ENCODE measurements at places on chromosomes 5 and 9. TPM values are rescaled to one million over a fixed set of nuclear protein-coding genes. Genes with fewer than 3 reads are reported as not detected.
A peak's percentile ranks its signal among the peaks of the same experiment; 100 is the strongest.

RANBP3L gene
- polyA plus RNA-seq: not detected

PCDHGB6 gene
- not detected for polyA plus RNA-seq

AJM1 gene
- not detected for polyA plus RNA-seq

ST6GALNAC6 gene
- polyA plus RNA-seq: 20.7 TPM

INSL6 gene
- polyA plus RNA-seq: not detected

TYRP1 gene
- not detected for polyA plus RNA-seq

HK3 gene
- 0.32 TPM for polyA plus RNA-seq

ANKRD18A gene
- not detected for polyA plus RNA-seq

CLTA gene
- polyA plus RNA-seq: 59.7 TPM

CYLC2 gene
- polyA plus RNA-seq: not detected

DNA sequence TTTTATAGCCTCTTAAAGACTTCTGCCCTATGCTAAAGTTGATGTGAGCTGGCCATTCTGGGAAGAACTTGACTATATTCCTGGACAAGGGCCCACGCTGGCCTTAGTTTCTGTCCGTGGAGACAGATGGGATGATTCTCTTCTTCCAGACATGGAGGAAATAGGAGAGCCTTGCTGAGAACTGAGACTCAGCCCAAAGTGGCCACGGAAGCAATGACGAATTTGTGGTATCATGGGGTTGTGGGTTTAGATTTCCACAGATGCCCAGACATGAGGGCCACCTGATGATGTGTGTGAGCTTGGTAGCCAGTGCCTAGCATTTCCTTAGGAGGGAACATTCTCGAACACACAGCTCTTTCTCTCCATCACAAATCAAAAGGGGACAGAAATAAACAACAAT, 309.1 kb downstream of the NSG2 start:
- H3K27ac ChIP-seq: no peak overlapping the region
- no peaks in the 10 kb centered on the region for H3K4me1 ChIP-seq
- H3K4me3 ChIP-seq: no peak overlapping the region
- no peaks in the 10 kb centered on the region for H3K36me3 ChIP-seq
- peaks cover 6% of the 10 kb centered on the region for H3K27me3 ChIP-seq

GRCh38 chr5:176608937-176609723, 826 bp downstream of the GPRIN1 start:
- H3K27me3 ChIP-seq: peaks cover 29% of the 10 kb centered on the region
- no peaks in the 10 kb centered on the region for H3K36me3 ChIP-seq
- no peak overlapping the region for H3K27ac ChIP-seq
- no peak for DNase-seq
- peak overlapping the region; percentile 98 for H3K4me3 ChIP-seq

GRCh38 chr5:8730194-8730593, 815.7 kb downstream of the SEMA5A start:
- DNase-seq: no peak
- H3K27me3 ChIP-seq: no peaks in the 10 kb centered on the region
- no peaks in the 10 kb centered on the region for H3K4me1 ChIP-seq
- no peak overlapping the region for H3K4me3 ChIP-seq
- H3K36me3 ChIP-seq: no peaks in the 10 kb centered on the region
- H3K27ac ChIP-seq: no peak overlapping the region

DNA sequence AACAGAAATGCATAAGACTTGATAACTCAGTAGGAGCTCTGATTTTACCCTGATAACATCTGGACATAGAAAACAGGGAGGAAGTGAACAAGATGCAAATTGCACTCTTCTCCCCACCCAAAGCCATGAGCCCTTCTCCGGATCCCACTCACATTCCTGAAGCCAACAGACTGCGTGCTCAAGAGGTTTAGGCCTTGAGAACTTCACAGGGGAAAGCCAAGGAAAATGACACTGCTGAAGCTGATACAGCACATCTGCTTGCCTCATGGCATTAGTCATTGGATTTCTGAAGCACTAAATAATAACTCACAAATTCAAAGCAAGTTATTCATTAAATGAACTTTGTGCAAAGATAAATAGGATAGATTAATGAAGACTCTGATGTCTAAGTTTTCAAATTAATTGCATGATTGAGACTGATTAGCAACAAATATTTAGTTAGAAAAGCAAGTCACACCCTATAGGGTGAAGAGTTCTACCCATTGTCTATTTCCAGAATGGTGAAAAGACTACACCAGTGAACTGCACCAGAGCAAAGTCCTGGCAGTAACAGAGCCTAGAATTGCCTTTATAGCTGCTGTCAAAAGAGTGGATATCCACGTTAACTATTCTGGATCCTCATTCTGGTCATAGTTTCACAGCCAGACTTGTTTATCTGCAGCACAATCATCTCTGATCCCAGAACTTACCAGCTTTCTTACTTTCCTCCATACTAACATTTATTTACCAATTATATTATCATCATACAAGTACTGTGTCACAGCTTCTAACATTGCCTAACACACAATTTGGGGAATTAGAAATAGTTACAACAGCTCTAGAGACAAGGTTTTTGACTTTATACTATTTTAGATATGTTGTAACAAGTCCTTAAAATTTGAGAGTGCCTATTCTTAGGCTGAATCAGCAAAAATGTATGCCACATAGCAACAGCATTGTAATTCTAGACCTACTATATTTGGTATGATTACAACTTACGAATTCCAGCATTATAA, 432.1 kb upstream of the RGMB start:
- H3K27ac ChIP-seq: no peak overlapping the region
- no peaks in the 10 kb centered on the region for H3K27me3 ChIP-seq
- no peak for DNase-seq
- H3K4me1 ChIP-seq: no peaks in the 10 kb centered on the region

- no peak overlapping the region for H3K27ac ChIP-seq
- peaks cover 3% of the 10 kb centered on the region for H3K27me3 ChIP-seq
- no peaks in the 10 kb centered on the region for H3K36me3 ChIP-seq
- no peak for DNase-seq
- no peak overlapping the region for H3K4me3 ChIP-seq
Measured at GRCh38 chr9:95669253-95669652, 152.5 kb upstream of the PTCH1 start.

DNA sequence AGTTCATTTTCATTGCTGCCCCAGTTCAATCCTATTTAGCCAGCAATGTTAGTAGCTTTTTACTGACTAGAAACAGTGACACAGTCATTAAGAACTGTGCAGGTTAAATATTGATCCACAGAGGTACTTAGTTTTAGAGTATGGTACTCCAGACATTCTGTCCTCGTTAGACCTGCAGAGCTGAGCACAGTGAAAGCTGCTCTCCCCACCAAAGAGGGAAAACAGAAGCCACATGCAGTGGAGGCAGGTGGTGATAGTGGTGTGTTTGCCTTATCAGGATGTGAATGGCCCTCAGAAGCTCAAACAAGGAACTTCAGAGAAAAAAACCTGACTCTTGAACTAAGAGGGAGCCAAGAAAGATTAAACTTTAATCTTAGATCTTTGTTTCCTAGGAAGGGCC, 75.5 kb downstream of the UNC13B start:
- DNase-seq: no peak
- no peaks in the 10 kb centered on the region for H3K4me1 ChIP-seq
- H3K27me3 ChIP-seq: peaks cover 14% of the 10 kb centered on the region
- no peak overlapping the region for H3K4me3 ChIP-seq

DNA sequence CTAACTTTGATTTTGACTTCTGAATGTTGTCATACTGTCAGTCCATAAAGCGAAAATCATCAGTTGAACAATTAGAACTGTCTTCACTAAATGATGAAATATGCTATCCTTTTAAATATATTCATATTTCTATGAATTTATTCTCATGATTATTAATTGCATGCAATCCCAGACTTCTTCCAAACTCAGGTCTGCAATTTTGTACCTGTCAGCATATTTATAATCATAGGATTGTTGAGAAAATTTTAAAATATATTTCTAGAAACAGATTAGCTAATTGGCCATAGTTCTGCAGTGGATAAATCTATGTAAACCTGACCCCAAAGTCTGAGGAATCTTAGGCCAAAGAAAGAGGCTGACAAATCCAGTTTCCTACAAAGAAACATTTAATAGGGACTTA, 347.5 kb downstream of the SLCO4C1 start:
- H3K27me3 ChIP-seq: no peaks in the 10 kb centered on the region
- H3K4me3 ChIP-seq: no peak overlapping the region
- H3K4me1 ChIP-seq: peaks cover 3% of the 10 kb centered on the region

- peak overlapping the region; percentile 93 for H3K4me3 ChIP-seq
- no peaks in the 10 kb centered on the region for H3K27me3 ChIP-seq
- no peak for DNase-seq
- peaks cover 20% of the 10 kb centered on the region for H3K4me1 ChIP-seq
- no peaks in the 10 kb centered on the region for H3K36me3 ChIP-seq
Measured at GRCh38 chr9:105246656-105247173, 2.3 kb downstream of the SLC44A1 start.

DNA sequence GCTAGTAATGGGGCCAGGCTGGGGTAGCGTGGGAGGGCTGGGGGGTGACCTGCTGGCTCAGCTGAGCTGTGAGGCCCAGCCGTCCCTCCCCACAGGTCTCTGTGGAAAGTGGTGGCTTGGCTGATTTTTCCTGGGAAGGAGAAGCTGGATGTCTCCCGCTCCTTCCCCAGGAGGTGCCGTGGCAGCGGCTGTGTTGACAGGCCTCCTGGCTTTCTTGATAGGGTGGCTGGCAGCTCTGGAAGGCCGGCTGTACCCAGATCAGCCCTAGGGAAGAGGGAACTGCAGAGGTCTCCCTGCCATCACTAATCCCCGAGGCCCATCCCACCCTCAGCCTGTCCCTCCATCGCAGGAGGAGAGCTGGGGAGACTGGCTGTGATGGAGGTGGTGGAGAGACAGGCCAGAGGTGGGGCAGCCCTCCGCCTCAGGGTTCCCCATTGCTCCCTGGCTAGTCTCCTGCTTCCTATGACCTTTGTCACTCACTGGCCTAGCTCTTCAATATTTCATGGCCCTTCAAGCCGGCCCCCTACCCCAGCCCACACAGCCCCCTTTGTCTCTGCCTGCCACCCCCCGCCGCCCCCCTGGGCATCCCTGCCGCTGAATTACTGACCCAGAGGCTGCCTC, 6.8 kb downstream of the CXXC5 start:
- H3K27me3 ChIP-seq: no peaks in the 10 kb centered on the region
- peak overlapping the region; percentile 96 for H3K27ac ChIP-seq
- H3K4me3 ChIP-seq: peak overlapping the region; percentile 97
- peaks cover 84% of the 10 kb centered on the region for H3K4me1 ChIP-seq
- no peaks in the 10 kb centered on the region for H3K36me3 ChIP-seq

- no peaks in the 10 kb centered on the region for H3K36me3 ChIP-seq
- H3K4me3 ChIP-seq: no peak overlapping the region
- H3K4me1 ChIP-seq: no peaks in the 10 kb centered on the region
- H3K27ac ChIP-seq: no peak overlapping the region
- DNase-seq: no peak
- H3K27me3 ChIP-seq: no peaks in the 10 kb centered on the region
Measured at GRCh38 chr5:158139161-158139560, 280.2 kb upstream of the CLINT1 start.

GRCh38 chr5:80619086-80619485, 35.4 kb upstream of the MSH3 start:
- no peaks in the 10 kb centered on the region for H3K36me3 ChIP-seq
- H3K4me3 ChIP-seq: no peak overlapping the region
- no peak for DNase-seq
- H3K4me1 ChIP-seq: no peaks in the 10 kb centered on the region
- H3K27me3 ChIP-seq: no peaks in the 10 kb centered on the region

- peaks cover under 1% of the 10 kb centered on the region for H3K27me3 ChIP-seq
- no peak overlapping the region for H3K4me3 ChIP-seq
- no peak for DNase-seq
- no peak overlapping the region for H3K27ac ChIP-seq
- H3K4me1 ChIP-seq: peaks cover 2% of the 10 kb centered on the region
Measured at GRCh38 chr9:82511626-82512025, 523.1 kb downstream of the SPATA31D1 start.

- no peak overlapping the region for H3K4me3 ChIP-seq
- H3K27me3 ChIP-seq: no peaks in the 10 kb centered on the region
- H3K36me3 ChIP-seq: no peaks in the 10 kb centered on the region
- no peak overlapping the region for H3K27ac ChIP-seq
- no peaks in the 10 kb centered on the region for H3K4me1 ChIP-seq
Measured at GRCh38 chr9:13070612-13071595, 208.6 kb downstream of the MPDZ start.

- peaks cover 8% of the 10 kb centered on the region for H3K27me3 ChIP-seq
- DNase-seq: no peak
- H3K36me3 ChIP-seq: no peaks in the 10 kb centered on the region
- H3K4me1 ChIP-seq: peaks cover 5% of the 10 kb centered on the region
- H3K4me3 ChIP-seq: no peak overlapping the region
- peak overlapping the region; percentile 56 for H3K27ac ChIP-seq
Measured at GRCh38 chr9:32603914-32604852, 31.2 kb upstream of the NDUFB6 start.

GRCh38 chr9:125761676-125762450, 14.7 kb downstream of the PBX3 start:
- DNase-seq: no peak
- no peaks in the 10 kb centered on the region for H3K27me3 ChIP-seq
- no peaks in the 10 kb centered on the region for H3K36me3 ChIP-seq
- no peak overlapping the region for H3K4me3 ChIP-seq
- H3K27ac ChIP-seq: no peak overlapping the region

- no peaks in the 10 kb centered on the region for H3K27me3 ChIP-seq
- DNase-seq: no peak
- no peaks in the 10 kb centered on the region for H3K36me3 ChIP-seq
- no peaks in the 10 kb centered on the region for H3K4me1 ChIP-seq
- no peak overlapping the region for H3K27ac ChIP-seq
Measured at GRCh38 chr9:18660001-18660400, 186.0 kb downstream of the ADAMTSL1 start.

DNA sequence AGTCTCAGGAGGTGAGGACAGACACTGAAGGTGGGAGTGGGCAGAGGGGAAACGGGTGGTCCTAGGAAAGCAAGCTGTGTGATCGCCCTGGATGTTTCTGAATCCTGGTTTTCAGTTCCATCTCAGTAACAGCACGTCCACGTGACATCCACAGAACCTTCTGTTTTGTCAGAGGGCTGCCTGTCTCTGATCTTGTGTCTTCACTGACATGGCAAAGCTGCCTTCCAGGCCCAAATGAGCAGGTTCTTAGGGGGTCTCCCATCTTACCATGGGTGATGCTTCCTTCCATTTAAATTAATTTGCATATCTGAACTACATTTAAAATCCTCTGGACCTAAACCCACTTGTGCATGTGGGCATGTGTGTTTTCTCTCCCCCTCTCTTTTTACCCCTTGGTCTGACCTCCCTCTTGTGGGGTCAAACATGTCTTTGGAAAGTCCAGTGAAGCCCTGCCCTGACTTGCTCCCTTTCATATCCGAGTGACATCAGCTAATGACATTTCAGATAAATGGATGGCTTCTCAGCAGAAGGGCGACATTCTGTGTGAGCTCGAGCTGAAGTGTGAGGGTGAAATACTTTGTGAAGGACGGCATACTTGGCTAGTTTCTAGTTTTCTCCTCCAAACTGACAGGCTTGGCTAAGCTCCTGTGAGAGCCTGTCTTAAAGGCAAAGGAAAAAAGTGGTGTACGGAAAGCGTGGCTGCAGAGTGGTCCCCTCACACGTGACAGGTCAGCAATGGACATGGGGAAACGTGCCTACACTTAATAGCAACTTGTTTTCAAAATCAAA, 204.8 kb upstream of the S1PR3 start:
- H3K27me3 ChIP-seq: peaks cover 9% of the 10 kb centered on the region
- no peak for DNase-seq
- no peak overlapping the region for H3K27ac ChIP-seq
